ENCODE measurements at places on chromosomes 13 and 19. TPM values are rescaled to one million over a fixed set of nuclear protein-coding genes. Genes with fewer than 3 reads are reported as not detected.

- H3K27ac ChIP-seq, result peak overlapping the region; percentile 90
- H3K4me3 ChIP-seq, result peak overlapping the region; percentile 84
- peaks cover 27% of the 10 kb centered on the region for H3K36me3 ChIP-seq
- DNase-seq, result peak; percentile 66
- peaks cover 12% of the 10 kb centered on the region for H3K4me1 ChIP-seq
Observed at GRCh38 chr19:58544591-58545285, 874 bp downstream of the TRIM28 start.

The SETDB2 gene
- total RNA-seq, result 7.5 TPM

DNA sequence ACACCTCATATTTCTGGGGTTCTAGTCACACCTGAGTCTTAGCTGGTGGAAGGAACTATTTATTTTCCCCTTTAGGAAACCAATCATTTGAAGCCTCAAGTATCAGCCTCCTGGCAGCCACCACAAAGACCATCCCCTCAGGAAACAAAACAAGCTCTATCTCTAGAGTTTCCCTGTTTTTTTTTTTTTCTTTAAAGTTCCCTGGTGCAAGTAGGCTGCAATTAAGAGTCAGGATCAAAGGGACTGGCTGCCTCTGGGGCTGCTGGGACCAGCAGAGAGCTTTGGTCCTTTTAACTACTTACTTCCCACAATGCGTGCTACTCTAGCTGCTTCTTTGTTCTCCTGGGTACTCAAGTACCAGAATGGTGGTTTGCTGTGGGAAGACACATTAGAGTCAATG, 11.4 kb downstream of the MBNL2 start:
- H3K36me3 ChIP-seq, result no peaks in the 10 kb centered on the region
- no peak overlapping the region for H3K27ac ChIP-seq
- H3K4me3 ChIP-seq, result no peak overlapping the region

The CYP4F2 gene
- total RNA-seq, result not detected

DNA sequence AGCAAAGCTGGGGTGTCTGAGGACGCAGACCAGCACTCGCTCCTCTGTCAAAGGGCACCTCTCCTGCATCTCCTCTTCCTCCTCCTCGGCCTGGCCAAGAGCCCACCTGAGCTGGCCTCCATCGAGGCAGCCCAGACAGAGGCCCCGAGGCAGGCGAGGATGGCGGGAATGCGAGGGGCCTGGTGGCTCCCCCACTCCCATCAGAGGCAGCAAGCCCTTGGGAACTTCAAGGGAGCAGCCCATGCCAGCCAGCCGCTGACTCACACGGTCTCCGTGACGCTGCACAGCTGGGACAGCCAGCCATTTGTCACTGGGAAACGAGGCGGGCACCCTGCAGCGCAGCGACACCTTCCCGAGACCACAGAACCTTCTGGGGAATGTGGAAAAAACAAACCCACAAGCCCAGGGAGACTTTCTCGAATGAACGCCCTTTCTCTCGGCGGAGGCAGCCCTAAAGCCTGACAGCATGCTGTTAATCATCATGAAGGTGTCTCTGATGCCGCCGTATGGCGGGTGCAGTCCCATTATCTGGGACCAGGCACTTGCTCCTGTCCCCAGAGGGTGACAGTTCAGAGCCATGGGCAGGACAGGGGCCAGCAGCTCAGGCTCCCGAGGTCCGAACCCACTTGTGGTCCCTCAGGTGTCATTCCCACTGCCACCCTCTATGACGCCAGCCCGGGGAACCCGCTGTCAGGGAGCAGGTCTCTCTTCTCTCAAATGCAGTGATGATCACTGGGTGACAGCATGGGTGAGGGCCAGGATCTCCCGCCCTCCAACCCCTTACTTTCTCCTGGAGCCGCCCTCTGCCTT, 53.0 kb downstream of the PEPD start:
- no peak for DNase-seq
- H3K4me3 ChIP-seq, result no peak overlapping the region
- no peak overlapping the region for H3K27ac ChIP-seq
- H3K27me3 ChIP-seq, result no peaks in the 10 kb centered on the region

The KLF1 gene
- 2.2 TPM for total RNA-seq

The CD79A gene
- total RNA-seq, result 0.11 TPM

DNA sequence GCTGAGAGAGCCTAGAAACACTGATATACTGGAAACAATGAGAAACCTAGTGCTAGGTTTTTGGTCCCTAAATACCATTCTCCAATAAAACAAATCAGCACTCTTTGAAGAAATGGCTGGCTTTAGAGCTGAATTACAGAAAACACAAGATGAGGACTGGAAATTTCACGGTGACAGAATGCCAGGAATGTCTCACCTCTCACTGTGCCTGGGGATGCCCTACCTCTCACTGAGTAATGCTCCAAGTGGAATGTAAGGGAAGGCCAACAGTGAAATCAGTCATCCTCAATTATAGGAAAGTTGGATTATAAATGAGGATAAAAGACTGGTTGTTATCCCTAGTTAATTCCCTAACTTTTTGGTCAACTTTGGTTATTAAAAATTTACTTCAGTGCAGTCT, 259.0 kb downstream of the NALCN start:
- no peak for DNase-seq
- H3K27me3 ChIP-seq, result no peaks in the 10 kb centered on the region
- no peaks in the 10 kb centered on the region for H3K4me1 ChIP-seq

DNA sequence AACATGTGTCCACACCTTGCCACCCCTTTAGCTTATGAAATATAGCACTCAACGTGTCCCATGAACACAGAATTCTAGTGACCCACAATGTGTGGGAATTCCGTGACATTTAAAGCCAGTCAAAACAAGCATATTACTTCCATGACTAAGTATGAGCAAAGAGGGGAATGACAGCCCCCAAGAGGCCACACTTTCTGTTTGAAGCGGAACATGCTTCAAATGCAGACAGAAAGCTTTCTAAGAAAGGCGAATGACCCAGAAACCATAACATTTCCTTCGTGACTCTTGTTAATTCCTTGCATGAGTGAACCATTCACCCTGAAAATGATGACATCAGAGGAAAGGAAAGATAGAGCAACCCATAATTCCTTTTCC, 122.0 kb upstream of the FNDC3A start:
- H3K27ac ChIP-seq, result no peak overlapping the region
- no peaks in the 10 kb centered on the region for H3K36me3 ChIP-seq
- no peaks in the 10 kb centered on the region for H3K4me1 ChIP-seq
- no peak overlapping the region for H3K4me3 ChIP-seq
- H3K27me3 ChIP-seq, result no peaks in the 10 kb centered on the region
- no peak for DNase-seq

DNA sequence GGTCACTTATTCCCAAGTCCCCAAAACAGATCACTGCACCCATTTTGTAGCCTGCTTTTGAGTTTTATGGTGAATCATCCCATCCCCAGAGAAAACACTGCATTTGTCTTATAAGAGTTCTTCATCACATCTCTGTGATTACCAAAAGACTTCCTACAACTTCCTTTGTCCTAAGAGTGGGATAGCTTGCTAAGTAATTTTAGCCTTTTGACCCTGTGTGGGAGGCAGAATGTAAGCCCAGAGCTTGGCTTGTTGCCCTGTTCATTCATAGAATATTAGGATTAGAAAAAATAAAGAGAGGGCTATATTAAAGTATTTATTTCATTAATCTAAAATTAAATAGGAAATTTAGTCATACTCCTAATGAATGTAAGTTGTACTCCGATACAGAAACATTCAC, 213.3 kb downstream of the MZT1 start:
- no peak overlapping the region for H3K27ac ChIP-seq
- DNase-seq, result no peak
- no peaks in the 10 kb centered on the region for H3K36me3 ChIP-seq
- no peak overlapping the region for H3K4me3 ChIP-seq
- no peaks in the 10 kb centered on the region for H3K4me1 ChIP-seq

DNA sequence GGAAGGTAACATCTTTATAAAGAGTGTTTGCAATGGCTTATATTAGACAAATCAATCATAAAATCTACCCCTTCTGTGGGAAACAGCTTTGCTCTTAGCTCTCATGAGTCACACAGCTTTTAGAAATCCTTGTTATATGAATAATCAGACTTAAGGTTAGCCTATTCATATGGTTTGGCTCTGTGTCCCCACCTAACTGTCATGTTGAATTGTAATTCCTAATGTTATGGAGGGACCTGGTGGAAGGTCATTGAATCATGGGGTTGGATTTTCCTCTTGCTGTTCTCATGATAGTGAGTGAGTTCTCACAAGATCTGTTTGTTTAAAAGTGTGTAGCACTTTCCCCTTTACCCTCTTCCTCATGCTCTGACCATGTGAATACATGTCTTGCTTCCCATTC, 704.2 kb upstream of the KLHL1 start:
- no peak overlapping the region for H3K27ac ChIP-seq
- no peak for DNase-seq
- no peaks in the 10 kb centered on the region for H3K4me1 ChIP-seq
- no peak overlapping the region for H3K4me3 ChIP-seq

The ATP1A3 gene
- 4.5 TPM for total RNA-seq

- no peak overlapping the region for H3K4me3 ChIP-seq
- H3K27ac ChIP-seq, result no peak overlapping the region
- no peaks in the 10 kb centered on the region for H3K27me3 ChIP-seq
- peaks cover 44% of the 10 kb centered on the region for H3K36me3 ChIP-seq
- peaks cover under 1% of the 10 kb centered on the region for H3K4me1 ChIP-seq
Observed at GRCh38 chr19:39474139-39474620, 6.5 kb upstream of the TIMM50 start.

GRCh38 chr19:31674503-31675192, 325.4 kb upstream of the TSHZ3 start:
- no peak overlapping the region for H3K27ac ChIP-seq
- peaks cover 2% of the 10 kb centered on the region for H3K27me3 ChIP-seq
- H3K4me1 ChIP-seq, result no peaks in the 10 kb centered on the region
- DNase-seq, result no peak
- no peaks in the 10 kb centered on the region for H3K36me3 ChIP-seq
- no peak overlapping the region for H3K4me3 ChIP-seq

DNA sequence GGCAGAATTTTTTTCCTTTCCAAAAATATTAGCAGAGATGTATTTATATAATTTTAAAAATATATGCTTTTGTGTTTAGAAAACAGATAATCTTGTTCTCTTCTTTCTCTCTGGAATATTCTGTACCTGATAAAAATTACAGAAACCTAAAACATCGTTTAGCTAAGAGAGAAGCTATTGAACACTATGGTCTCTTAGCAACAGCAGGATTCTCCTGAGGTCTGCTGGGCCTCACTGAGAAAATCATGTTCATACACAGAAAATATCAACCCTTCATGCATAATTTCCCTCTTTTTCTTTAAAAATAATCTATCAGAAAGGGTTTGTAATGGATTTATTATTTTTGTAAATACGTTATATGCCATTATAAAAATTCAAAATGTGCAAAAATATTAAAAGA, 242.2 kb downstream of the DCLK1 start:
- H3K27me3 ChIP-seq, result no peaks in the 10 kb centered on the region
- no peaks in the 10 kb centered on the region for H3K4me1 ChIP-seq
- H3K36me3 ChIP-seq, result no peaks in the 10 kb centered on the region
- H3K4me3 ChIP-seq, result no peak overlapping the region

All from cardiac muscle cell (in vitro differentiated cells and primary cell).